Fibroblast of gingiva (primary cell): ENCODE measurements at places on chromosomes 13 and 19.

DNA sequence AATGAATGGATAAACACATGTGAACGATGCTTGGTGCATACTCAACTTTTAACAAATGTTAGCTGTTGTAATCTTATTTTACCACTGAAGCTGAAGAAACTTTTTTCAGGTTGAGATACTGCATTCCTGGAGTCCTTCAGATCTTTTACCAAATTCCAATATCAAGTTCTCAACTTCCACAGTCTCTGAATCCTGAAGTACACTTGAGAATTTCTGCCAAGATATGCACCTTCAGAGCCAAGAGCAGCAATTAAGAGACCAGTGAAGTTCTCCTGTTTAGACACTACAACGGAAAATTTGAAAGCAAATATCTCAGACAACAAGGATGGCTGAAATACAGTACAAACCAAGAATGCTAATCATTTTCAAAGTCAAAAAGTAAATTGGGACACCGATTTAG, 84.6 kb upstream of the MTIF3 start:
- no peak for DNase-seq

- no peak for DNase-seq
Measured at GRCh38 chr13:53144826-53145225, 116.2 kb downstream of the OLFM4 start.

DNA sequence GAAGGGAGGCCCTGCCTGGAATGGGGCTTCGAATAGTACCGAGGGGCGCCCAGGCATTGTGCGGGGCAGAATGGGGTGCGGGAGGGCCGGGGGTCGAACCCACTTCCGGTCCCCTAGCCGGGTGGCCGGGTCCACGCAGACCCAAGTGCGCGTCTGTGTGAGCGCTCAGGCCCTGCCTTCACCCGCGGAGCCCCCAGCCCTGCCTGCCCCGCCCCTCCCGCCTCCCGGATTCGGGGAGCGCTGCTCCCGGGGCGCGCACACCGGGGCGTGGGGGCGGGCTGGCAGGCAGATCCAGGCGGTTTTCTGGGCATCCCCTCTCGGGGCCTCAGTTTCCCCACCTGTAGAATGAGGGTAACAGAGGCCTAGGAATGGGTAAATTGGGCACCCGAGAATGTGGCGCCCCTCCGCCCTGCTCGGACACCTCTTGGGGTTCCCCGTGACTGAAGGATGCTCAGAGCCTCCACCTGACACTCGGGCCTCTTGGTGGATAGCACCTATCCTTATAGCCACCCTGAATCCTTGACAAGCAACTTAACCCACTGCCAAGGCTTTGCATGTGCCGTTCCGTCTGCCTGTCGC, 682 bp downstream of the PIK3R2 start:
- DNase-seq: no peak

DNA sequence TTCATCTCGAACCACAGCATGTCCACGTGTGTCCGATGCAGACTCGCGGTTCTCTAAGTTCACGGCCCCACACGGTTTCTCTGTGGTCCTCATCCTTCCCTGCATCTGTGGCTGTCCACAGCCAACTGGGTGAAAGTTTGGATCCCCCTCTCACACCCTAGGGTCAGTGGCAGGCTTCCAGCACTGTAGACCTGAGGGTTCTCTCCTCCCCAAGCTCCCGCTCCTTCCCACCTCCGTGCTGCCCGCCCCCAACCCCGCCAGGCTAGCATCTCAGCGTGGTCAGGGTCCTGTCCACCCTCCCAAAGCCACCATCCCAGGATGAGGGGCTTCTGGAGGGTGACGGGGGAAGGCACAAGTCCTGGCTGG, 3.0 kb downstream of the ANGPTL4 start:
- peak; percentile 38 for DNase-seq

DNA sequence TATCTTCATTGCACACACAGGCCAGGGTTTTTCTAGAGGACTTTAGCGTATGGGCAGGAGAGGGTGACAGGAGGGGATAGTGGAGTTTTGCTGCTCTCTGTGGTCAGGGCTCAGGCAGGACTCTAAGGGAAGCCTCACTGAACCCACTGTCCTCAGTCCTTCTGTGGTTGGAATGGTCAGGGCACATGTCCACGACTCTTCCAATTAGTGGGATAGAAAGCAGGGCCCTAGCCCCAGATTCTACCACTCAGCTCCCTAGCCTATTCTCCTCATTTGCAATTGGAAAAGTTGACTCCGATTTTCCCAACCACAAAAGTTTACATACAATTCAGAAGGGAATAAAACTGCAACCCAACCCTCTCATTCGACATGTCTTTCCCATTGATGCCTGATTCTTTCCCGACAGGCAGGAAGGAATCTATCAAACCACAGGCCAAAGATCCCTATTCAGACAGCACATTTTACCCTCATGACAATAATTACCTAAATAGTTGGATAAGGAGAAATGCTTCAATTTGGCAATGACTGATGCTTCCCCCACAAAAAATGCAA, 38.2 kb downstream of the TGDS start:
- DNase-seq: peak; percentile 51

DNA sequence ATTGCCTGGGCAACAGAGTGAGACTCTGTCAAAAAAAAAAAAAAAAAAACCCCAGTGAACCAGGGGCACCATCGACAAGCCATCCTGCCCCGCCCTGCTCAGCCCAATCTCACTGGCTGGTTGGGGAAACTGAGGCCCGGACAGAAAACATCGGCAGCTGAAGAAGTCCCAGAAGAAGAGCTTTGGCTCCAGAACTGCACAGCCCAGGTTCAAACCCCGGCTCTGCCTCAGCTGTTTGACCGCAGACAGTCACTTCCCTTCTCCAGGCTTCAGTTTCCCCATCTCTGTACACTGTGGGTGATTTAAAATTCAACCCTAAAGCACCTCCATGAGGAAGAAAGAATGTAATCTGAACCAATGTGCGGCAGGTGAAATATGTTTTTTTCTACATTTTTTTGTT, 9.4 kb upstream of the SEMA6B start:
- DNase-seq: no peak

DNA sequence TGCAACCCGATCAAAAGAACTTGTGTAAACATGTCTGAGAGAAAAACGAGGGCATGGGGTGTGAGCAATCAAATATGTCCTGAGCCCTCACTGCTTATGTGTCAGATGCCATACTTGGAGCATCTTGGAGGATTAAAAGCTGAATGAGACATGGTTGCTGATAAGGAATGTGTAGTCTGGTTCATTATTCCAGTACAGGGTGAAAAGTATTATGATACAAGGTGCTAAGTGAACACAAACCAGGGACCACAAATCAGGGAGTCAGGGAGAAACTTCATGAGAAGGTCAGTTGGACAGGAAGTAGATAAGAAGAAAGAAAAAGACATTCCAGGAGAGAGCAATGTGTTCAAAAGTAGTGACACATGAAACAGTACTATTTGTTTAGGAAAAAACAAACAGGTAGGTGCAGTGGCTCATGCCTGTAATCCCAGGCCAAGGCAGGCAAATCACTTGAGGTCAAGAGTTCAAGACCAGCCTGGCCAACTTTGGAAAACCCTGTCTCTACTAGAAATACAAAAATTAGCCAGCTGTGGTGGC, 2.0 kb upstream of the RCBTB1 start:
- peak; percentile 14 for DNase-seq

DNA sequence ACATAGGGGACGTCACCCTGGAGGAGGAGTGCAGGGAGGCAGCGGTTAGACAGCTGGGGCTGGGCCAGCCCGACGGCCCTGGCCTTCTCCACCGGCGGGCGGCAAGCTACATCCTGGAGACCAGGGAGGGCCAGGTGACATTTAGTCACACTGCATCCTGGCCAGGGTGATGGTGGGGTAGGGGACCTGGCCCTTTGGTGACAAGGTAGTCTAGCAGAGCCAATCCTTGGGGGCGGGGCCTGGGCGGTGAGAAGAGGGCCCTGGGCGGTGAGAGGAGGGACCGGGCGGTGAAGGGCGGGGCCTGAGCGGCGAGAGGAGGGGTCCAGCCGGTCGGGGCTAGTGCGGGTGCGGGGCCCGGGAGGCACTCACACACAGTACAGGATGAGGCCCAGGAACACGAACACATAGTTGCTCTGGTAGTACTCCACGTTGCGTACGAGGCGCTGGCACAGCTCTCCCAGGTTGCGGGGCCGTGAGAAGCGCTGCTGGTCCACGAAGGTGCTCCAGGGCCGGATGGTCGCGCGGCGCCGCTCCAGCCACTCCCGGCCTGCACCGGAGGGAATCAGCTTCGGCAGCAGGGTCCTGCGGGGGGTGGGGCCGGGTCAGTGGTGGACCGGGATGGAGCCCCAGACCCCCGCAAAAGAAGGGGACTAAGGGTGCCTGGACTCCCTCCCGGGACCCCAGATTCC, 610 bp downstream of the RABAC1 start:
- peak; percentile 69 for DNase-seq

- peak; percentile 35 for DNase-seq
Measured at GRCh38 chr19:10214784-10215183, 16.3 kb downstream of the S1PR2 start.

- no peak for DNase-seq
Measured at GRCh38 chr13:23384111-23384510, 49.4 kb downstream of the SACS start.

DNA sequence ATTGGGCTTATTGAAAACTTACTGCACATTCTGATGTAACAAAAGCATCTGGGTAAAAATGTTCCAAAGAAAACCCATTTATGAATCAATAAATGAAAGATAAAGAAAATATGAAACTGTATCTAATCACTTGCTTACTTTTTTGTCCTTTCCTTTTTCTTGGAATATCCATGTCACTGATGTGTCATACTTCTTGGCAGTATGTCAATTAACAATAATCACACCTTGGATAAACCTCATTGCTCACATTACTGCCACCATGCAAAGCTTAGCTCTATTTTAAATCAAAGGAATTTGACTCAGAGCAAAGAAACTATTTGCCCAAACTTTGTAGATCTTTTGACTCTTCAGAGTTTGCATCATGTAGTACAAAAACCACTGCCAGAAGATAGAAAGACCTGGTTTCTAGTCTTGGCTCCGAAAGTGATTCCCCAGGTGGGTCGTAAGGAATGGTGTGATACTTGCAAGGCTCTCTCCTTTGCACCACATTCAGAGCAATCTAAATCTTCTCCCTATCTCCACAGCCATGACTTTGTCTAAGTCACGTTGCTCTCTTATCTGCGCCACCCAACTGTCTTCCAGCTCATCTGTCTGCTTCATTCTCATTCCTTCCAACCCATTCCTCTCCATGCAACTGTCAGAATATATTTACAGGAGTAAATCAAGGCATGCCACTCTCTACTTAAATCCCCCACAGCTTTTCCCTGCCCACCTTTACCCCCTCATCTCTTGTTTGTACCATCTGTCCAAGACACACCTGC, 311.9 kb downstream of the COG6 start:
- no peak for DNase-seq
